ENCODE measurements at places on chromosomes 1 and 21.

GRCh38 chr1:212042436-212042835 lies 6.9 kb downstream of the DTL start:
- no peak for DNase-seq

DNA sequence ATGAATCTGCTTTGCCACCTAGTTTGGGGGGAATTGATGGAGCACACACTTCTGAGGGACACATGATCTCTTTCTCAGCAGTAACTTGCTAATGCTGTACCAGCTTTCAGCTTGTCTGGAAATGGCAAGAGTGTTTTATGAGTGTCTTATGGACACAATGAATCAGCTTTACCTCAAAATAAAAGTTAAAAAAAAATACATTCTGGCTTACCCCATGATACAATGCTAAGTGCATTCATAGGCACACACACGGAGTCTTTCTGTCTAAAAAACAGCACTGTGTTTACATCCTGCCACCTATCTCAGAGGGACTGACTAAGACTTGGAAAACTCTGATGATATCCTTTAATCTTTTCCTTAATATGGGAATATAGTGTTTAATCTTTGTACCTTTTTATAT lies 455.5 kb upstream of the ADAMTS5 start:
- DNase-seq = no peak

DNA sequence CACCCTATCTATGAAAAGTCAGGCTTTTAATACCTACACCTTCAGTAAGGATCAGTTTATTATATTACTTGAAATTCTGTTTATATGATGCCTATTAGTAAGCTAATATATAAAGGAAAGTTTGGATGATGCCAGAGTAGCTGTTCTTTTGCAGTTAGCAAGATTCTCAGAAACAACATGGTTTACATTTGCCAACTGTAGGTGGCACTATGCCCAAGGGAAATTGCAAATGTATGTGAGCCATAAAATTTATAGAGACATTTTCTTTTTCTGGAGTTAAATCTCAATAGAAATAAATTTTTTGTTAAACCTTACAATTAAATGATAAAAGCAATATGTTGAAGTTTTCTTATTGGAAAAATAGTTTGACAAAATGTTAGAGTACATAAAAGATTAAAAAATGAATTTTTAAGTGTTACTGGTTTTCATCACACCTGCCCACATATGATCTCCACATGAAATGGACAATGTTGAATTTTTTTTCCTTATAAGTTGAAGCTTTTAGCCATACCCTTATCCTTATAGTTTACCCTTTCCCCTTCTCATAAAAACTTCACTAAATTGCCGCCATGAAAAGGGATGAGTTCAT lies 32.1 kb upstream of the EPHX4 start:
- DNase-seq = peak; percentile 43

- no peak for DNase-seq
Observed at GRCh38 chr1:9676815-9677393, 25.4 kb downstream of the PIK3CD start.

GRCh38 chr1:234768569-234769283 lies 158.7 kb upstream of the IRF2BP2 start:
- peak; percentile 29 for DNase-seq

GRCh38 chr1:226937940-226938725 lies 2.0 kb upstream of the COQ8A start:
- DNase-seq = no peak

DNA sequence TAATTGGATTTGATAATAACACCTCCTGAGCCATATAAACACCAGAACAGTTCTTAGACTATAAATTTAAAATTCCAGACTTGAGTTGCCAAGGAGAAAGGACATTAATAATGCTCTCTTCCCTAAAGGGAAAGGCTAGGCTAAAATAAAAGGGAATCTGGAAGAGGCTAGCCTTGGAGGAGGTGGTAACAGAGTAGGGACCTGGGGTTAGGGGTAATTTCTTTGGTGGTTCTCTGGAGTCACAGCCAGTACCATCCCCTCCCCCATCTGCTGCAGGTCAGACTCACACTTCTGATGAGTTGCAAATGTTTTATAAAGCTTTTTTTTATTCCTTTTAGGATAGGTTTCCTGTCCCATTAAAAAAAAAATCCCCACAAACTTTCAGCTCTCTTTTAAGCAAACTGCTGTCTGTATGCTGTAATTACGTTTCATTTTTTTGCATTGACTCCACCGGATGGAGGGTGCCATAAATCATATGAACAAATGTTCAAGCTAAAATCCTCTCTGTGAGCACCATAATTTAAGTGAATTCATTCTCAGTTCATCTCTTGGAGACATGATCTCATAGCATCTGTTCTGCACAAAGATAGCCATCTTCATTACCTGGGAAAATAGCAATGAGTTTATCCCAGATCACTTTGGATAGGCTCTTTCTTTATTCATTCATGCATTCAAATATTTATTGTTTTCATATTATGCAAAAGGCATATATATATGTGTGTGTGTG lies 379.6 kb downstream of the TTLL7 start:
- no peak for DNase-seq

DNA sequence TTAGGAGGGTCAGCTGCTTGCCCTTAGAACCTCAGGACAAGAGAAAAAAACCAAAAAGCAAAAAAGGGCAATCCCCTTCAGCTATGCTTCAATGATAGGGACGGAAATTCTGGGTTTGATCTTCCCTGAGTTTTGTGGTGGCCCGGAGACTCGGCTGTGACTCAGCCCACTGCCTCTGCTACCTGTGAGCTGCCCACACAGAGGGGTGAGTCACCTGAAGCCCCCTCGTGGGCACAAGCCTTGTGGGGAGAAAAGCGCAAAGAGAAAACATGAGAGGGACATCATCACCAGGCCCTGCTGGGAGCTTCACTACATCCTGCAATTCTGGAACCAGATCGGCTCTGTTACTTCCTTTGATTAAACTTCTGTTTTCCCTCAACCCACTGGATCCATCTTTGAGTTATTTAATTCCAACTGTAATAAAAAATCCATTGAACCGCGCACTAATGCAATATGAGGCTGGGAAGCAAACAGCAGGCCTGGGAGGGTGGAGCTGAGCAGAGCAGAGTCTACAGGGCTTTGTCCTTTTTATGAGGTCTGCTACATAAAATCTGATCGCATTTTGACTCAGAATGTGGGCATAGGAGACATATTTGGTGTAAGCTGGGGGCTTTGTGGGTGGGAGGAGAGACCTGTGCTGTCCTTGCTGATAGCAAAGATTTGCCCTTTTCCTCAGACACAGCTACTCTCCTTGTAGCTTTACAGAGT lies 58.7 kb upstream of the STUM start:
- DNase-seq = no peak

- no peak for DNase-seq
Observed at GRCh38 chr1:240239309-240239708, 147.6 kb downstream of the FMN2 start.

- DNase-seq = no peak
Observed at GRCh38 chr1:98025858-98026257, 105.0 kb upstream of the DPYD start.

GRCh38 chr1:33515112-33515511 lies 42.7 kb downstream of the ZSCAN20 start:
- DNase-seq = no peak

GRCh38 chr1:1021010-1021919 lies 1.3 kb downstream of the AGRN start:
- no peak for DNase-seq

- DNase-seq = no peak
Observed at GRCh38 chr1:192807211-192808162, 1.4 kb upstream of the RGS2 start.

Data from CD4-positive, CD25-positive, alpha-beta regulatory T cell (primary cell).